Calu3 (cell line): ENCODE measurements at places on chromosomes 2 and 18. TPM values are rescaled to one million over a fixed set of nuclear protein-coding genes. Genes with fewer than 3 reads are reported as not detected.

Gene CYBRD1
- total RNA-seq: 2.3 and 2.6 TPM in 2 replicates

GRCh38 chr2:113996671-113997594, 107.0 kb downstream of the ACTR3 start:
- no peak for DNase-seq

DNA sequence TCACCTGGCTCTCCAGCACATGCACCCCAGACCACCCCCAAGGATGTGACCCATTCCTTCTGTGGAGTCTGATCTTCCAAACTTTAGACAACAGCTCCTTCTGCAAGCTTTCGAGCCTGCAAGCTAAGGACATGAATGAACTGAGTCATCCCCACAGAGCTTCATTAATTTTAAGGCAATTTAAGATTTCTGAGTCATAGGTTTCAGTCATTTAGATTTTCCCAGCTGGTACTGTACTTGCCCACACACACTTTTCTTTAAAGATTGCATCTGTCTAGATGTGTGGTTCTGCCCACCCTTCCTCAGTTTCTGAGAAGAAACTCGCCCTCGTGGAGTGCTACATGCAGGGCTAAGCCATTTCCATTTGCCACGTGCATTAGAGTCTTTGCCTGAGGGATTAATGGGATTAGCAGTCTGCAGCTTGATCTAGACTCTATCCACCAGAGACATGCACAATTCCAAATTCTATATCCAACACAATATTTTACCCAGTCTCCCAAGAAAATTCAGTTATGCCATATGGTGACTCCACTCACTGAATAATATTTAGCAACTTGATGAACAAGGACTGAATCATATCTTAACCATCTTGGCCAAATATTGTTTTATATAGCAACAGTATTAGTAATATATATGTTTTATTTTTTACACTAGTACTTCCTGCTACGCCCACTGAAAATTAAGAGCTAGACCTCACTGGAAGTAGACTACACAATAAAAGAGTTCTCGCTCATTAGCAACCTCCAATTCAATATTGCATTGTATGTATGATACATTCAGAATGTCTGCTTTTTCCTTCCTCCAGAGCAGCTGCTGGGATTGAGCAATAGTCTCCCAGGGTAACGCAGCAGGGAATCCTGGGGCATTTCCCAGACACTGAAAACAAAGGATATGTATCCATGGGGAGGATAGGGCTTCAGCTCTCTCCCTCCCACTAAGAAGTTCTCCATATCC, 14.3 kb upstream of the TRIB2 start:
- peak; percentile 43 for DNase-seq

DNA sequence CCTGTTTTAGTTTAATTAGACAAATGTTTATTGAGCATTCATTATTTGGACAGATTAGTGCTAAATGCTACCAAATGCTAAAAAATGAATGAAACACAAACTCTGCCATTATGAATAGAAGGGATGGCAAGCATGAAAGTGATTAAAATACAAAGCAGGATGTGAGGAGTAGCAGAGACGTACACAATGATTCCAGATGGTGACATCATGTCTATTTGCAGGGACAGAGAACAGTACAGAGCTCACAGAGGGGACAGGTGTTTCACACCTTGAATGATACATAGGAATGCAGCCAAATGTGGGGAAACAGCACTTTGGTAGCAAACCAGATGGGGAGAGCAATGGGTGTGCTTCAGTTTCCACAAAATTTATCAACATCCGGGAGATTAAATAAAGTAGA, 76.3 kb downstream of the CD226 start:
- DNase-seq: no peak

- DNase-seq: no peak
Measured at GRCh38 chr2:145090841-145091761, 571.2 kb upstream of the ZEB2 start.
